ENCODE measurements at places on chromosomes 7 and 10.

GRCh38 chr7:111012149-111012548 lies 78.8 kb upstream of the LRRN3 start:
- no peak for DNase-seq

DNA sequence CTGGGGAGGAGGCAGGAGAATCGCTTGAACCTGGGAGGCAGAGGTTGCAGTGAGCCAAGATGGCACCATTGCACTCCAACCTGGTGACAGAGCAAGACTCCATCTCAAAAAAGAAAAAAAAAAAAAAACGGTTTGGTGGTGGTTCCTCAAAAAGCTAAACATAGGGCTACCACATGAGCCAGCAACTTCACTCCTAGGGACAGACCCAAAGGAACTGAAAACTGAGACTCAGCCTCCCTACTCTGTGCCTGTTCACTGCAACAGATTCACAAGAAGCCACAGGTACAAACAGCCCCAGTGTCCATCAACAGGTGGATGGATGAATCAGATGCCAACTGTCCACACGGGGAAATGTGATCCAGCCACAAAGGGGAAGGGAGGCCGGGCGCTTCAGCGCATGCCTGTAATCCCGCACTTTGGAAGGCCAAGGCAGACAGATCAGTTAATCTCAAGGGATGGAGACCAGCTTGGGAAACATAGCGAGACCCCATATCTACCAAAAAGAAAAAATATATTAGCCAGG lies 79.1 kb upstream of the TNRC18 start:
- DNase-seq, result no peak

GRCh38 chr7:102291056-102291915 lies 4.6 kb downstream of the SH2B2 start:
- DNase-seq, result no peak

DNA sequence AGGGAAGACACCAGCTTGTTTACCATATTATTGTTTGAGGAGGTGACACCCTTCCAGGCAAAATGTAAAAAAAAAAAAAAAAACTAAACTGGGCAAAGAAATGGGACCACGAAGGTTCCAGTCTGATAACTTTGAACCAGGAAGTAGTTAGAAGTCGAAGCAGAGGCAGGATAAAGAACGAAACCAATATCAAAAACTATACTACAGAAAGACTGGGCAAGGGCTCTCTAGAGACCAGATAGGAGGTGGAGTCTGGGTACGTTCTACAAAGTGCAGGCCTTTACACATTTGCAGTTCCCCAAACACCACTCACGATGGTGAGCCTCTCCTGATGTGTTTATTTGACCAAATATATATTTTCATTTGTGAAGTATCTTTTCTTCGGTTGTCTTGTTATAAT lies 125.7 kb upstream of the CDK1 start:
- DNase-seq, result no peak

- no peak for DNase-seq
Observed at GRCh38 chr10:110207805-110208613, 604 bp downstream of the MXI1 start.

DNA sequence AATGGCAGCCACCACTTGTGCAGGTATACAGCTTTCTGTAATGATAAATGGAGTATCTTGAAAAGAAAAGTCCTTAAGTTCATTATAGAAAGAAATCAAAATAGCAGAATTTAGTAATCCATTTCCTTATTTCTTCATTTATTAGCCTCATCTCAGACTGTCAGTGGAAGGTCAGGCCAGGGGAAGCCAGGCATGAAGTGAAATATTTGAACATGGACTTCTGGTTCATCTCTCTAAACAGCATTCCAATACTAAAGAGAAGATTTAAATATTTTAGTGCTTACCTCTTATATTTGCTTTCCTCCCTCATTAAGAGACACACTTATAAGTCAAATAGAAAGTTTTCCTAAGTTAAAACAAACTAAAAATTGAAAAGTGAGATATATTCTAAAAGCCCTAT lies 26.8 kb downstream of the TRDMT1 start:
- DNase-seq, result no peak

DNA sequence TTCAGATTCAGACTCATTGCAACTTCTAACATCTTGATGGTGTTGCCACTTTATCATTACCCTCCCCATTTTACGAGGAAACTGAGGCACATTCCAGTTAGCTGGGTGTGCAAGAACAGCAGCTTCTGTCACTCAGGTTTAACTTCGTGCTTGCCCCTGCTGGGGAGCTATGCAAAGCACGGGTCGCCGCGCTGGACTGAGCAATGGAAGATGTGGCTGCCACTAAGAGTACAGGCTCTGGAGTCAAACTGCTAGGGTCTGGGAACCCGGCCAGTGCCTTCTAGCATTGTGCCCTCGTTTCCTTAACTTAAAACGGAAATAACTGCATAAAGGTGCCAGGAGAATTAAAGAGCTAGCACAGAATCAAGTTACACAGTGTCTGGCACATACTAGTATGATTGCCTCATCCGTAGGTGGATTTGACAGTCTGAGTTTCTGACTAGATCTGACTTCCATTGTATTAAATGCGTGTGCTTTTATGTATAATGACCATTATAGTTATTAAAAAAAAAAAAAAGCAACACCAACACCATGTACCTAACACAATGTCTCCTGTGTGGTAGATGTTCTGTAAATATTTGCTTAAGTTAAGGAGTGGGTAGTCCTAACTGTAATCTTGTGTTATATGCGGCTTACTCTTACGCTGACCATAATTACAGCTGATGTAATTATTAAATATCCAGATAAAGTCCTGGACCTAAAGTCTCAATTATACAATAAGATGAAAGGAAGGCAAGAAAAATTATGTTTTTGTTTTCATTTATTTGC lies 842 bp downstream of the ZNF22 start:
- no peak for DNase-seq

DNA sequence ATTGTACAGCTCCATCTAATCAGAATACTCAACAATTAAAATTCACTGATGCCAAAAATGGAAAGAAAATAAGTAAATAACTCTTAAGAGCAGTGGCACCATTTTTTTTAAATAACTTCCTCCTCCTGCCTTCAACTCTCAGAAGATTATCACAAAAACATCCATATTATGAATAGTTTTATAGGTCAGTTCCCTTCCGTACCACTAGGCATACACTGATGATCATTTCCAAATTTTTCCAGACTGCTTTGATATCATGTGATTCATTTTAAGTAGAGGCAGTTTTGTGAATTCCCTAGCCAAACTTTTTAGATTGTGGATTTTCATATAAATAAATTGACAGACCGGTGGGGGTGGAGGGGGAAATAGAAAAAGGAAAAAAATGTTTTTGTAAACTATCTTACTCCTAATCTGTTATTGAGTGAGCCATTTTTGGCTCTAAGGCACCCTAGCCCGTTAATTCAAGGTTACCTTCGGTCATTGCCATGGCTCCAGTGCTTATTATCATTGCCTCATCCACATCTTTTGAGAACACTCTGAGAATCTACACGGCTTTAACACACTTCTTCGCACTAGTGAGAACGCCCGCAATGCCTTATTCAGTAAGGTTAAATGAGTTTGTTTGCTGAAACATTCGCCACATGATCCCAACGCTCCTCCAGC lies 1.0 kb downstream of the FAM107B start:
- no peak for DNase-seq

GRCh38 chr7:95586951-95587301 lies 9.4 kb downstream of the PDK4 start:
- no peak for DNase-seq

GRCh38 chr7:69412331-69413146 lies 185.7 kb upstream of the AUTS2 start:
- DNase-seq, result no peak

- DNase-seq, result no peak
Observed at GRCh38 chr7:46680147-46680546, 759.1 kb upstream of the IGFBP3 start.

Data from putamen (tissue), 1 donor.